ENCODE measurements at places on chromosomes 2 and 18.

DNA sequence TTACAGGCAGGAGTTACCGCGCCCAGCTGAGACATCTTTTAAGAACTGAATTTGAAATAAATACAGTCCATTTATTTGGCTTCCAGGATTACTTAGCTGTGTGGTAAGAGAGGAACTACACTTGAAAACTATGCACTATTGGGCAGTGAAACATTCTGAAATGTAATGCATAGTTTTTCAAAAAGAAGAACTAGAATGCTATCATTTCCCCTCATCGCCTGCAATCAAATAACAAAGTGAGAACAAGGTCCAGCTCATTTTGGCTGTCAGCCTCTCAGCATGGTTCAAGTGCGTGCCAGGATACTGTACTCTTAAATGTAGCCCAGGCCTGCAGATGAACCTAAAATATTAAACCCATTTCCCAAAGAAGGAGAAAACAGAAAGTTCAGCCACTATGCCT is 76.6 kb upstream of the ARL5A start:
- no peak for DNase-seq

GRCh38 chr2:48651158-48651790 is 33.6 kb downstream of the GTF2A1L start:
- DNase-seq, result no peak

DNA sequence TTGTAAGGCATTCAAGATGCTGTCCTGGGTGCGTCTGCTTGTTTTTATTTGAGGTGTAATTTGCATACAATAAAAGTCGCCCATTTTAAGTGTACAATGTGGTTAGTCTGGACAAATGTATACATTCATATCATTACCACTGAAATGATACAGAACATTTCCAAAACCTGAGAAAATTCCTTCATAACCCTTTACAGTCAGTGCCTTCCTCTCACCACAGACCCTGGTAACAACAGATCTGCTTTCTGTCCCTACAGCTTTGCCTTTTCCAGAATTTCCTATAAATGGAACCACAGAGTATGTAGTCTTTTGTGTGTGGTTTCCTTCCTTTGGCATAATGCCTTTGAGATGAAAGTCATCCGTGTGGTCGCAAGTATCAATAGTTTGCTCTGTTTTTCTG is 45.8 kb upstream of the NFU1 start:
- no peak for DNase-seq

DNA sequence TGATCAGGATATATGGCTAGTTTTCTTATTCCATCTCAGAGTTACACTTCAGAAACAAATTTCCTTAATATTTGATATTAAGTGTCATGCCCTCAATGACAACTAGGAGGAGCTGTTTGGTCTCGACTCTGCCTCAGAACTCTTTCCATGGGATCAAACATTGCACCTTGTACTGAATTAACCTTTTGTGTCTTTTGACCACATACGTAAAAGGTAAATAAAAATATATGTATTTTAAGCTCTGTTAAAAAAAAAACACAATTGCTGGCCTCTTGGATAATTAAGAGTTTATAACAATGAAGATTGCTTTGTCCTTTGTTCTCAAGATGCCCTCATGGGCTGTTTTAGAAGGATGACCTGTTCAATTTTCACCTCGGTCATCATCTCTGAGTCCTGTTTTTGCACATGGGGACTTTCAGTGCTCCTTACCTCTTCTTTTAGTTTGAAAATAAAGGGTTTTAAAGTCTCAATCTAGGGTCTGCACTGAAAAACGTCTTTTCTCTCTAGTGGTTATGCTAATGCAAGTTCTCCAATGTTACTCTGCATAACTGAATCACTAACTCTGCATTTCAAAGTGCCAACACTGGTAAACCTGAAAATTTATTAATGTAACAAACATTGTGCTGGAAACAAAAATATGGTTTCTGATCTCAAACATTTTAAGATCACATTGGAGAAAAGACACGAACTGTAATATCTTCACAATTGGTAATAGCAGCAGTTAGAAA is 18.8 kb upstream of the FN1 start:
- DNase-seq, result no peak

DNA sequence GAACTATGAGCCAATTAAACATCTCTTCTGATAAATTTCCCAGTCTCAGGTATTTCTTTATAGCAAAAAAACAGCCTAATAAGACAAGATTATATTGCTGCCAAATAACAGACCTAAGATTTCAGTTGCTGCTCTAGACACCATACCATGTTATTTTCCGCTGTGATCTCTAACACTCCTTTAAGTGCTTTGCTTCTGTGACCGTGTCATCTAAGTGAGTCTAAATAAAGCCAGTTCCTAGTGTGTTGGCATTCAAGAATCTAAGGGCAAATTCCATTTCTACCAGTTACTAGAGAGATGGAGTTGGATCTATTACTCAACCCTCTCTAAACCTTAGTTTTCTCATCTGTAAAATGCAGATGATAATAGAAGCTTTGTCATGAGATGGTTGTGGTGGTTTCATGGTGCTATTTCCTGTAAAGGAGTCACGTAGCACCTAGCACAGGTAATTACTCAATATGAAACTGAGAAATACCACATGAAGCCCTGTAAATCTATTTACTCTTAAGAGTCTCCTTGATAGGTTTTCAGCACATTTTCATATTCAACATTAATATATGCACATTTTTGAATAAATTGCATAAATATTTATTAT is 40.5 kb downstream of the SPHKAP start:
- no peak for DNase-seq

DNA sequence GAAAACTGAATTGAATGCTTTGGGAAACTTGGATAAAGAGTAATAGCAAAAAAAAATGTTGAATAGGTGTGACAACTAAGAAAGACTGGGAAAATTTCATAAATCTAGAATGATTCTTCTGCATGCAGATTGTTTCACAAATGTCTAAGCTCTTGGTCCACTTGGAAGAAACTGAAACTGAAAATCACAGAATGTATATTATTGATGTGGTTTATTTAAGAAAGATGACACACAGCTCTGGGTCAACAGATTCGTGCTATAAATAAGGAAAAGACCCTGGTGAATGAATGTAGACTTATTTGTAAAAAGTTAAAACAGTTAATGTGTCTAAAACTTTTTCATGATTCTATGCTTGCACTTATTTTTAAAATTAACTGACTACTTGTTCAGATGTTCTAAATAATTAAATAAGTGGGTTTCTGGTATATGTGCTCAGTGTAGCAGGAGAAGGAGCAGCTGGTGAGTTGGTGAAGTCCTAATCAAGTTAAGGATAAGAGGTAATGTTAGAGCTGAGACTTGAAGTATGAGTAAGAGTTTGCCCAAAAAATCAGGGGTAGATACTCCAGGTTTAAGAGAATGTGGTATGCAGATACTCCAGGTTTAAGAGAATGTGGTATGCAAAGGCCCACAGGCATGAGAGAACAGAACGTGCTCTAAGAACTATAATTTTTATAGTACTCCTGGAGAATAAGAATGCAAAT is 24.5 kb downstream of the UGP2 start:
- DNase-seq, result peak; percentile 24

- peak; percentile 10 for DNase-seq
Measured at GRCh38 chr2:100730290-100730868, 89.6 kb upstream of the NPAS2 start.

GRCh38 chr2:127072970-127073369 is 34.0 kb downstream of the BIN1 start:
- no peak for DNase-seq

- DNase-seq, result no peak
Measured at GRCh38 chr2:217948897-217949296, 53.9 kb downstream of the TNS1 start.

GRCh38 chr2:109529532-109530449 is 84.0 kb downstream of the SEPTIN10 start:
- no peak for DNase-seq

GRCh38 chr2:46095830-46096229 is 201.4 kb upstream of the EPAS1 start:
- DNase-seq, result no peak

DNA sequence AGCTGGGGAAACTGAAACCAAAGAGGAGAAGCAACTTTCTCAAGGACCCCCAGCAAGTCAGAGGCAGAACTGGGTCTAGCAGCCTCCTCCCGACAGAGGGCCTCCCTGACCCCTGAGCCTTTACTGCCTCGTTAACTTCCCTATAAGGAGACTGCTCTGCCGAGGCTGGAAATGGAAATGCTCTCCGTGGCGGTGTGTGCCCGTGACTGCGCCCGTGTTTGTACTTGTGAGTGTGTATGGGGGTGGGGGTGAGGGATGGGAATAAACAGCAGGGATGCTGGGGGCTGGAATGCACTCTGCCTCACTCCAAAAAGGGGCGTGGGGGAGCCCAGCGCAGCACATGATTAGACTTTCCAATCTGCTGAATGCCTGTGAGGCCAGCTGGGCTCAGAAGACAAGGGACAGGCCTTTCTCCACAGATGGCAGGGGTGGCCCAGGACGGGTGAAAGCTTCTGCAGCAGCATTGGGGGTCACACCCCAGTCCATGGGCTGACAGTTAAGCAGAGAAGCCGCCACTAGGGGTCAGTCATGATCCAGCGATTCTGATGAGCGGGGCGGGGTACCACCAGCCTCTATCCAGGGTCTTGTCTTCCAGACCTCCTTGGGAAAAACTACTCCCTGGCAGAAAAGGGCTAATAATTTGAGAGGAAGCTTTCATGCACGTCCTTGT is 26.8 kb downstream of the MPHOSPH10 start:
- DNase-seq, result peak; percentile 35

GRCh38 chr2:120436885-120437603 is 91.1 kb downstream of the INHBB start:
- DNase-seq, result no peak

DNA sequence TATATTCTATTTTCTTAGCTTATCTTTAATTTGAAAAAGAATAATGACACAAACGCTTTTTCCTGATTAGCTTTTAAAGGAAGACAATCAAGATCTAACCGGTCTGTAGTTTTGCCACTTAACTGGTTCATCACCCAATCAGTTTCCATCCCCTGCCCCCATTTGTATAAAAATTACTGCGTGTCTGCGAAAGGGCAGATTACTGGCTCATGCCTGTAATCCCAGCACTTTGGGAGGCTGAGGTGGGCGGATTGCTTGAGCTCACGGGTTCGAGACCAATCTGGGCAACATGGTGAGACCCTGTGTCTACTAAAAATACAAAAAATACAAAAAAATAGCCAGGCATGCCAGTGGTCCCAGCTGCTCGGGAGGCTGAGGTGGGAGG is 2.4 kb downstream of the CEBPZOS start:
- no peak for DNase-seq

DNA sequence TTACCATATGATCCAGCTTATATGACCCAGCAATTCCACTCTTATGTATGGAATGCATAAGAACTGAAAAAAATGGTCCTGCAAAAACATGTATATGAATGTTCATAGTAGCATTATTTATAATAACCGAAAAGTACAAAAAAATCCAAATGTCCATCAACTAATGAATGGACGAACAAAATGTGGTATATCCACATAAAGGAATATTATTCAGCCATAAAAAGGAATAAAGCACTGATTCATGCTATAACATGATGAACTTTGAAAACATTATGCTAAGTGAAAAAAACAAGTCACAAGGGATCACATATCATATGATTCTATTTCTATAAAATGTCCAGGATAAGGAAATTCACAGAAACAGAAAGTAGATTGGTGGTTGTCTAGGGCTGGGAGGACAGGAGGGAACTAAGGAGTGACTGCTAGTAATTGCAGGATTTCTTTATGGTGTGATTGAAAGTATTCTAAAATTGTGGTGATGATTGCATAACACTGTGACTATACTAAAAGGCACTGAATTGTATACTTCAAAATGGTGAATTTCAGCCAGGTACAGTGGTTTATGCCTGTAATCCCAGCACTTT is 10.0 kb upstream of the DIS3L2 start:
- no peak for DNase-seq

- no peak for DNase-seq
Measured at GRCh38 chr2:24912523-24912922, 7.5 kb downstream of the ADCY3 start.

GRCh38 chr2:182043021-182043420 is 57.4 kb downstream of the PPP1R1C start:
- no peak for DNase-seq

GRCh38 chr2:224206816-224207215 is 167.7 kb upstream of the SERPINE2 start:
- DNase-seq, result no peak

DNA sequence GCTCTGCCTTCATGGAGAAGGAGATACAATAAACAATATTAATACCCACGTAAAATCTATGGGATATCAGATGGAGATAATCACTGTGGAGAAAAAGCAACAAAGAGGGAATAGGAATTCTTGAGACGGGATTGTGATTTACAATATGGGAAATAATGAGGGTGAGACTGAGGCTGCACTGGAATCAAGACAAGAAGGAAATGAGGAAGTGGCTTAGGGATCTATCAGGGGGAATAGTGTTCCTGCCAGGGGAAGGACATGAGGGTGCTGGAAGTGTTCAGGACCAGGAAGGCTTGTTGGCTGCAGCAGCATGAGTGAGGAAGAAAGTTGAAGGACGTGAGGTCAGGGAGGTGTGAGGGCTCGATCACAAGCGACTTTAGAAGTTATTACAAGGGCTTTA is 182.4 kb downstream of the DYSF start:
- no peak for DNase-seq

GRCh38 chr2:27381577-27382181 is 1.1 kb upstream of the ZNF513 start:
- DNase-seq, result no peak

GRCh38 chr18:598124-598589 is 1.4 kb downstream of the CLUL1 start:
- no peak for DNase-seq

GRCh38 chr2:11446733-11447248 is 19.2 kb downstream of the E2F6 start:
- peak; percentile 50 for DNase-seq

GRCh38 chr2:171952276-171952675 is 30.0 kb downstream of the HAT1 start:
- DNase-seq, result no peak

DNA sequence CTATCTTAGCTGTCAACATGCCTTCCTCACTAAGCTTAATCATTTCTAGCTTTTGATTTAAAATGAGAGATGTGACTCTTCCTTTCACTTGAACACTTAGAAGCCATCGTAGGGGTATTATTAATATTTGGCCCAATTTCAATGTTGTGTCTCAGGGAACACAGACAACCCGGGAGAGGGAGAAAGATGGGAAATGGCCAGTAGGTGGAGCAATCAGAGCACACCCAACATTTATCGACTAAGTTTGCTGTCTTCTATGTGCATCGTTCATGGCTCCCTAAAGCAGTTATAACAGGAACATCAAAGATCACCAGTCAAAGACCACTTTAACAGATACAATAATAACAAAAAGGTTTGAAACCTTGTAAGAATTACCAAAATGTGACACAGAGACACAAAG is 110.2 kb downstream of the OLA1 start:
- DNase-seq, result no peak

GRCh38 chr2:152022090-152022489 is 76.8 kb downstream of the CACNB4 start:
- DNase-seq, result no peak

- no peak for DNase-seq
Measured at GRCh38 chr2:219570194-219570923, 980 bp downstream of the OBSL1 start.

DNA sequence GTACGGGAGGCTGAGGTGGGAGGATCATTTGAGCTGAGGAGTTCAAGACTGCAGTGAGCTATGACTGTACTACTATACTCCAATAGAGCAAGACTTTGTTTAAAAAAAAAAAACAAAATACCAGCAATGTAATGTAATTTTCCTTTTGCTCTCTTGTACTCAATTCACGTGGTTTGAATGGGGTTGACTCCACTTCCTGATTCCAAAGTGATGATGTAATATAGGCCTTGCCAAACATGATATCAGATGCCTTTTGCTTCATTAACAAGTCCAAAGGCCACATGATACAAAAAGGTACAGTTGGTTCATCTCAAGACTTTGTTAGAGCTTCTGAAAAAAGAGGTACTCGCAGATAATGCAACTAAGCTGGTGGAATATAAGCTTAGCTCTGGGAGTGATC is 321.8 kb downstream of the ZEB2 start:
- no peak for DNase-seq
